ENCODE measurements at places on chromosomes 13 and 19. TPM values are rescaled to one million over a fixed set of nuclear protein-coding genes. Genes with fewer than 3 reads are reported as not detected.

GRCh38 chr13:104817271-104817670 lies 1718.2 kb downstream of the EFNB2 start:
- H3K4me1 ChIP-seq, result no peaks in the 10 kb centered on the region
- no peaks in the 10 kb centered on the region for H3K36me3 ChIP-seq
- no peak overlapping the region for H3K4me3 ChIP-seq
- H3K27ac ChIP-seq, result no peak overlapping the region

Gene AKT1S1
- 23.6 TPM for total RNA-seq

Gene RUBCNL
- total RNA-seq, result 7.2 TPM

DNA sequence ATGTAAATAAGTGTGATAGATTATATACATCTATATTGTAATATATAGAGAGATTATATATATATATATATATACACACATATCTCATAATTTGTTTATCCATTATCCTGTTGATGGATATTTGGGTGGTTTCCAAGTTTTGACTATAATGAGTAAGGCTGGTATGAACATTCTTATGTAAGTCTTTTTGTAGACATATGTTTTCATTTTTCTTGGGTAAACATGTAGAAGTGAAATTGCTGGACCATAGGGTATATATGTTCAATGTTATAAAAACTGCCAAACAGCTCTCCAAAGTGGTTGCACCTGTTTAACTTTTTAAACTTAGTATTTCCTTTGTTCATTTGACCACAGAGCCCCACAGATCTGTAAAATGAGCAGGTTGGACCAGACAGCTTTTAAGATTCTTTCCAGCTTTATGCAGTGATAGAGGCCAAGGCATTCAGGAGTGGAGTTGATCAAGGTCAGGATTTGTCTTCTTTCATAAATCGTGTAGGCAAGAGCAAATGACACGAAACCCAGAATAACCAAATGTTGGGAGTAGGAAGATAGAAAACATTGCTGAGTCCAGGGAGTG lies 21.7 kb upstream of the KATNAL1 start:
- H3K4me1 ChIP-seq, result no peaks in the 10 kb centered on the region
- H3K27me3 ChIP-seq, result no peaks in the 10 kb centered on the region
- no peak for DNase-seq
- H3K4me3 ChIP-seq, result no peak overlapping the region
- no peak overlapping the region for H3K27ac ChIP-seq

DNA sequence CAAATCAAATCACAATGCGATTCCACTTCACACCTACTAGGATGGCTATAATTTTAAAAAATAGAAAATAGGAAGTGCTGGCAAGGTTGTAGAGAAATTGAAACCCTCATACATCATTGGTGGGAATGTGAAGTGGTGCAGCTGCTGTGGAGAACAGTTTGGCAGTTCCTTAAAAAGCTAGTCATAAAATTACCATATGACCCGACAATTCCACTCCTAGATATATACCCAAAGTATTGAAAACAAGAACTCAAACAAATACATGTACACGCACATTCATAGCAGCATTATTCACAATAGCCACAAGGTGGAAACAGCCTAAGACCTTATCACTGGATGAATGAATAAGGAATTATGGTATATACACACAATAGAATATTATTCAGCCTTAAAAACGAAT lies 12.0 kb downstream of the HMGB1 start:
- H3K27me3 ChIP-seq, result no peaks in the 10 kb centered on the region
- H3K4me3 ChIP-seq, result no peak overlapping the region
- H3K36me3 ChIP-seq, result no peaks in the 10 kb centered on the region
